ENCODE measurements at places on chromosomes 13 and 19.

DNA sequence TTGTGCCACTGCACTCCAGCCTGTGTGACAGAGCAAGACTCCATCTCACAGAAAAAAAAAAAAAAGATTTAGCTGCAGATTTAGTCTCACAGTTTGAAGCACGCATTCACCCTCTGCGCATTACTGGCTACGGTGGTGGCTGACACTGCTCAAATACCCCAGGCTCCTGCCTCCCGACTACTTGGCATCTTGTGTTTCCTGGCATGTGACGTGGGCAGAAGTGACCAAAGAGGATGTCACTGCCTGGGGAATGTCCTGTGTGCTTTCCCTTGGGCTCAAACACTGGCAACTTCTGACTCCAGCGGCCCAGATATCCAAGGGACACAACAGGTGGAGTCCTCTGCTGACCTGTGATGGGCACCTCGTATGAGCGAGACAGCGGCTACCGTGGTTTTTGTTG lies 24.7 kb upstream of the EIF3G start:
- no peak for DNase-seq

DNA sequence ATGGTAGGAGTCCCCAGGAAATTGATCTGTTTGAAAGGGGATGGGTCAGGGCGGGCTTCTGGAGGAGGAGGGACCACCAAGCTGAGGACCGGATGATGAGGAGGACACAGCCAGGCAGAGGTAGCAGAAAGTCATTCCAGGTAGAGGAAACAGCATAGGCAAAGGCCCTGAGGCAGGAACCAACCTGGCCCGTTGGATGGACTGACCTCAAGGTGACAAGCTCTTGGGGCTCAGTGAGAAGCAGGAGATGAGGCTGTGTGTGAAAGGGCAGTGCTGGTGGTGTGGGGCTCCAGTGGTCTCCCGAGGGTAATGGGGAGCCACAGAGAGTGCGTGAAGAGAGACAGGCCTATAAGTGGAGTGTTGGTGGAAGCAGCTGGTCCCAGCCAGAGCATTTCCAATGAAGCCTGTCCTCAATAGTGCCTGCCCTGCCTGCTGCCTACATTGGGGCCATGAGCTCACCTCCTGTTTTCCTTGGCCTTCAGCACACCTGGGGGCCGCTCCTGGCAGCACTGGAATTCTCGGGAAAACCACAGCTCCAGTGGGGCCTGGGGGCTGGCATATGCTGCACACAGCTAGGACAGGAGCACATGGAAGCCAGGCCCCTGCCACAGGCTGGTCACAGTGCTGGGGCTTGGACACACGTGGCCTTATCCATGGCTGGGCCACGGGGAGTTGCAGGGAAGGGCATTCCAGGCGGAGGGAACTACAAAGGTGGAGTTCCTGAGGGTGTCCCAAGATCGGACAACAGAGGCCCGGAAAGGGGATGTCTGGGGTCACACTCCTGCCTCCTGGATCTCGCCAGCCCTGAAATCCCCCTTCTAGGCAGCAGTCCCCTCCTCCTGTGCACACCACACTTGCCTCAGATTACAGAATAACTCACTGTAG lies 2.3 kb upstream of the COMP start:
- no peak for DNase-seq

GRCh38 chr13:25494698-25495411 lies 123.1 kb downstream of the ATP8A2 start:
- no peak for DNase-seq

- no peak for DNase-seq
Measured at GRCh38 chr13:39864221-39864620, 208.8 kb downstream of the COG6 start.

DNA sequence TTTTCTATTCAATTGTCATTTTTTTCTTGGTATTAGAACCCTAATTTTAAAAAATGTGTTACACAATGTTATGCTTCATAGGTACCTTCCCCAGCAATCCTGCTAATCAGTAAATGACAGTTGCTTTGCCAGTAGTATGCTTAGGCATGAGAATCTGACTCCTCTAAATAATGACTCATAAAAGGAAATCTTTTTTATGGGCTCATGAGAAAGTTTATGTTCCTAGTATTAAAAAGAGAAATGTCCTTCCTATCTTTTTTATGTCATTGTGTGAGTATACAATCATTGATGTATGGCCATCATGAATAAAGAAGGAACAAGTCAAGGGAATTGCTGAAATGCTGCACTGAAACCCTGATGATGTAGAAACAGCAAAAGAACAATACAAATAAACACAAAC lies 1237.7 kb upstream of the PCDH20 start:
- no peak for DNase-seq

DNA sequence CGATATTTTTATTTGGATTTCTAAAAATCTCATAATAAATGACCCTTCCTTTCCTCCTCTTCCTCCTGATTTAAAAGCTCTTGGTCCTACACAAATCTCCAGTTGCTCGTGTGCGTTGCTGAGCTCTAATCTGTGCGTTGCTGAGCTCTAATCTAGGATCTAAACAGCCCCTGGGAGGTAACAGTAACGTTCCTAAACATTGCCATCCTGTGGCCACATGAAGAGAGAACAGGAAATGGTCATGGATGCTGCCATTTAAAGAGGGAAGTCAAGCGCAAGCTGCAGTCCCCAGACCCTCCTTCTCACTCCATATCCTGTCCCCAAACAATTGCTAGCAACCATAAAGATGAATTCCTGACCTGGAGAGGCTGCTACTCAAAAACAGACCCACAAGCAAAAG lies 170.8 kb downstream of the NUFIP1 start:
- no peak for DNase-seq

GRCh38 chr13:41387576-41387975 lies 69.8 kb upstream of the RGCC start:
- DNase-seq: no peak

DNA sequence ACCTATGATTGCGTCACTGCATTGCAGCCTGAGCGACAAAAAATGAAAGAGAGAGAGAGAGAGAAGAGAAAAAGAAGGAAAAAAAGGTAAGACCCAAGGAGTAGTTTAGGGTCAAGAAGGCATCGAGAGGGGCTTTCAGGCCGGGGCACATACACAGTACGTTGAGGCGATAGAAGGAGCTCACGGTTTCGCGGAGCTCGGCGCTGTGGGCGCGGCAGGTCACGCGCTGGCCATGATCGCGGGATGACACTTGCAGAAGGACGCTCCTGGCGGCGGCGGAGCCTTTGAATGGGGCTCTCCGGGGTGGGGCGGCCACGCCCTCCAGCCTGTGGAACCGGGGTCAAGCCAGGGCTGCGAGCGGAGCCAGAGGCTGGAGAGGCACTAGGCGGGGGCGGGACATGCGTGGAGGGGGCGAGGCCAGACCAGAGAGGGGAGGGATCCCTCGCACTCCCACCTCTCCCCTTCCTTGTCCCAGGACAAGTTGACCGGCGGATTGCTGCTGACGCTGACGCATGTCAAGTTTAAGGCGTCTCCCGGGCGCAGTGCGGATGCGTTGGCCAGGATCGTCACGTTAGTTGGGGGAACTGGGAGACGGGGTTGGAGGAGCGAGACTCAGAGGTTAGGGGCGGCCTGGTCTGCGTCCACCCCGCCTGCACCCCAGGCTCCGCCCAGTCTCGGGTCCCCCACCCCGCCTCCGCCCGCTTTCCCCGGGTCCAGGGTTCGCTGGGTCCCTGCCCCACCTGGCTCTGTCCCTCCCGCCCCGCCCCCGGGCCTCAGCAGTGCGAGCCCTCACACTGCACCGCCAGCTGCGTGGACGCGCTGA lies 6.9 kb downstream of the NPHS1 start:
- no peak for DNase-seq

DNA sequence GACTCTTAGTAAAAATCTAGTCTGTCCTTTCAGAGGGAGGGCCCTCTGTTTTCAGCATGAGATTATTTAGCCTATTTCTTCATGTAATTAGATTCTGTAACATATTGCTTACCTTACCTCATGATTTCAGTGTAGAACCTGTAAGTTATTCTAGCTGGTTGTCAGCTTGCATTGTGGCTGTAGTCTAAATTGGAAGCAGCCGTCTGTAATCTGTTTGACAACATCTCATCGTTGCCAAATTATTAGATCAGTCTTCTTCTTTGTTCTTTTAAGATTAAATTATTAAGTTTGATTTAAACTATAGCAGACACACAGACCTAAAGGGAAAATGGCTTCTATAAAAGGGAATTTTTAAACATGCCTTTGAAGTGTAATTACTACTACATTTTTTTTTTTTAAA lies 34.8 kb downstream of the SLAIN1 start:
- DNase-seq: no peak

DNA sequence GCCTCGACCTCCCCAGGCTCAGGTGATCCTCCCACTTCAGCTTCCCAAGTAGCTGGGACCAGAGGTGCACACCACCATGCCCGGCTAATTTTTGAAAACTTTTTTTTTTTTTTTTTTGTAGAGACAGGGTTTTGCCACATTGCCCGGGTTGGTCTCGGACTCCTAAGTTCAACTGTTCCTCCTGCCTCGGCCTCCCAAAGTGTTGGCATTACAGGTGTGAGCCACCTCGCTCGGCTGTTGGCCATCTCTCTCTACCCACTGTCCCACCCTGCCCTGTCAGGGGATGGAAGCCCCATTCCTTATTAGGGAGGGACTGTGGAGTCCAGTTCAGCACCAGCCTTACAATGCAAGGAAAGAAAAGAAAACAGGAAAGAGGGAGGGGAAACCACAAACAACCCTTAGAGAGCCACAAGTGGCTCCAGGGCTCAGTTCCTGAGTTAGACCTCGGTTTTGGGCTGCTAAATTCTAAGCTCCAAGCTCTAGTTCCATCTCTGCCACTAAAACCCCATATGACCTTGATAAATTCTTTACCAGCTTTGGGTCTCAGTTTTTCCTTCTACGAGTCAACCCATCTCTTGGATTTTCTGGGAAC lies 31.7 kb downstream of the ACTL9 start:
- DNase-seq: no peak

GRCh38 chr19:7793493-7793892 lies 30.4 kb downstream of the CLEC4M start:
- DNase-seq: no peak

GRCh38 chr19:55485439-55486011 lies 537 bp downstream of the NAT14 start:
- no peak for DNase-seq

DNA sequence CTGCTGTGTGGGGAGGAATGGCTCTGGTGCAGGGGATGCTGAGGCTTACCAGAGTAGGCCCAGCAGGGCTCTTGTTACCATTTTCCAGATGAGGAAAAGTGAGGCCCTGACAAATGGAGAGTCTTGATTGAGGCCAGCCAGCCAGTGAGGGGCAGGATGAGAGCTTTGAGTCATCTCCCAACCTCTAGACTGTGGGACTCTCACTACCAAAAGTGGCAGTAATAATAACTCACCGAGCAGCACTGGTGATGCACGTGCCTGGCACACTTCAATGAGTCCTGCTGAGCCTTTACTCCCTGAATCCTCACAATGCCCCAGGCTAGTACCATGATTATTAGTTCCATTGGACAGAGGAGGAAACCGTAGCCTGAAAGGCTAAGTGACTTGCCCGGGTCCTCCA lies 7.8 kb downstream of the CIC start:
- peak; percentile 50 for DNase-seq

DNA sequence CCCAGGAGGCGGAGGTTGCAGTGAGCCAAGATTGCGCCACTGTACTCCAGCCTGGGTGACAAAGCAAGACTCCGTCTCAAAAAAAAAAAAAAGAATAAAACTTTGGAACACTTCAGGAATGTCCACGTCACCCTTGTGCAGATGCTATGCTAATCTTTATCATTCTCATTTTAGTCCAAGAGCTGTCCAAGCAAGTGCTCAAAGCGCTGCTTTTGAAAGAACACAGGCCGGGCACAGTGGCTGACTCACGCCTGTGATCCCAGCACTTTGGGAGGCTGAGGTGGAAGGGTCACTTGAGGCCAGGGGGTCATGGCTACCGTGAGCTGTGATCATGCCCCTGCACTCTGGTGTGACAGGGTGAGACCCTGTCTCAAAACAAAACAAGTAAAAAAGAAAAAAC lies 11.1 kb upstream of the UQCR11 start:
- DNase-seq: no peak

- no peak for DNase-seq
Measured at GRCh38 chr13:107960301-107960700, 255.0 kb downstream of the LIG4 start.

- DNase-seq: no peak
Measured at GRCh38 chr13:27170221-27170515, 1.4 kb downstream of the USP12 start.

- no peak for DNase-seq
Measured at GRCh38 chr19:5003781-5004180, 34.9 kb downstream of the KDM4B start.

GRCh38 chr19:33189453-33189852 lies 4.7 kb upstream of the LRP3 start:
- no peak for DNase-seq

- no peak for DNase-seq
Measured at GRCh38 chr13:46810440-46810839, 13.5 kb upstream of the ESD start.

DNA sequence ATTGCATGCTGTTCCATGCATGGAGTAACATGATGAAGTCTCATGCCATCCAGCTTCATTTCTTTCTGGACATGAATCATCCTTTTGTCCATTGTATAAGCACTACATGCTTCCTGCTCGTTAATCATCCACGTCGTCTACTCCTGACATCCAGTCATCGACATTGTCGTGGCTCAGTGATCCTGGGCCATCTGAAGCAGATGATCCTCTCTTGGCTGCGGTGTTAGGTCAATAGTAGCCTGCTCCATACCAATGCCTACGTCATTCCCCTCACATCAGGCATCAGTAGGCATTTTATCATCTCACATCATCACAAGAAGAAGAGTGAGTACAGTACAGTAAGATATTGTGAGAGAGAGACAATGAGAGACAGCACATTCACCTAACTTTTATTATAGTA lies 7.9 kb upstream of the MYO16 start:
- DNase-seq: no peak

DNA sequence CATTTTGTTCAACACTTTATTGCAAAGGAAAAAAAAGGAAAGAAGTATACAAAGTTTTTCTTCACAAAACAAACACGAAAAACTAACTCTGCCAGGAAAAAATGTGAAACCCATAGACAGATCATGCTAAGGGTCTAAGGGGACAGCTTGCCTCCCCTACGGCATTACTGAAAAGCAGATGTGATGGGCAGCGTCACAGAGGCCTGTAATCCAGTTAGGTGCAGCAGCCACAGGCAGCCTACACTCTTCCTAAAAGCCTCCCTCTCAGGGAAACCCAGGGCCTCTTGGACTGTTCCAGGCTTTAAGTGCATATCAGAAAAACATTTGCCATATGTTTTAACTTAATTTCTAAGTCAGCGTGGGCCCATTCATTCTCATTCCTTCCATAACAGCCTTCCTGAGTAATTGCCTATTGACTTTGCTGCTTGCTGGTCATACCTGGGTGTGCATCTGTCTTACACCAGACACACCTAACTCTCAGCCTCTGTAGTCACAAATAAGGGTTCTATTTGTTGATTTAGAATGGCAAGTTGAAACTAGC lies 135.7 kb upstream of the SERP2 start:
- no peak for DNase-seq

- DNase-seq: no peak
Measured at GRCh38 chr19:33445442-33446329, 72.2 kb downstream of the CEBPG start.

DNA sequence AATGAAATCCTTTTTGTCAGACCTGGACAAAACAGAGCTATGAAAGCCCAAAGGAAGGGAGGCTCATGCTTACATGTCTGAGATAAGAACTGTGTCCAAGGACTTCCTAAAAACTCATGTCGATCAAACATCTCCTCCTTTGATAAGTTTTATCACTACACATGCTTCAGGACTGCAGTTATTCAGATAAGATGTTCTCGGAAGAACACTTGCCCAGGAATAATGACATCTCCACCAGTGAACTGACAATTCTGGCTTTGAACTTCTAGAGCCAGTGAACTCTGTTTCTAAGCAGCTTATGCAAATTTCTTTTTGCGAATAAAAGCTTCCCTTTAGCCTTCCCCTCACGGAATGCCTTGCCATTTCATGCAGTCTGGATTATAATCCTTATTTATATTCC lies 561.6 kb downstream of the TBC1D4 start:
- DNase-seq: no peak

Measured in activated CD4-positive, alpha-beta T cell treated with anti-CD3 and anti-CD28 coated beads, Interleukin-2, amount 50 U/mL, for 48 hours (primary cell).